IPS DF 6.9 (cell line): ENCODE measurements at places on chromosomes 11 and 22.

DNA sequence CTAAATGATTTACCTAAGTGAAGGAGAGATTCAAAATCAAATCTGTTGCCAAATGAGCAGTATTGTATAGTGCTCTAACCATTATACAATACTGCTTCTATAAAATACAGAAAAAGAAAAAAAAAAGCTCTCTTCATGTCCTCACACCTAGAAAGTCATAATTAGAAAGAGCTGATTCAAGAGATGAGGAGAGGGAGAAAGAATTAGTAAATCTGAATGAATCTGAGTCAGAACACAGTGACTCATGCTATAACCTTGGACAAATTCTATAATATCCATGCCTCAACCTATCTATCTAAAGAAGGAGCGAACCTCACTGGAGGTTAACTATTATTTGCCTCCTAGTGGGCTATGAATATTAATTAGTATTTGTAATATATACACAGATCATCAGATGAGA is 29.4 kb downstream of the AMBRA1 start:
- no peak for DNase-seq

GRCh38 chr11:133726542-133726941 is 118.8 kb downstream of the SPATA19 start:
- no peak for DNase-seq

DNA sequence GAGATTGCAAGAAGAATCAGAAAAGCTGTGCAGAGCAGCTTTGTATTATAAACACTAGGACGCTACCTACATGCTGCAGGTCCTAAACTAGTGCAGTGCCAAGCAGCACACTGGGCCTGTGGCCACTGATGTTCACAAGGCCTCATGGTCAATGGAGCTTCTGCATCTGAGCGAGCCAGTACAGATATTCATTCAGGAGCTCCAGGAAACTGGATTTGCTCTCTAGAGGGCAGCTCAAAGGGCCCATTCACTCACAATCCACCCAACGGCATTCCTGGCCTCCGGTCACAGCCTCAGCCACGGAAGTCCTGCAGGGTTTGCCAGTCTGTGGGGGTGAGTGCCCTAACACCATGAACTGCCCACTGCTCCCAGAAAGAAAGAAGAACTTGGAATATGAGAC is 5.8 kb upstream of the TBC1D10A start:
- DNase-seq, result no peak

GRCh38 chr11:74392256-74392655 is 6.0 kb downstream of the PGM2L1 start:
- DNase-seq, result no peak

DNA sequence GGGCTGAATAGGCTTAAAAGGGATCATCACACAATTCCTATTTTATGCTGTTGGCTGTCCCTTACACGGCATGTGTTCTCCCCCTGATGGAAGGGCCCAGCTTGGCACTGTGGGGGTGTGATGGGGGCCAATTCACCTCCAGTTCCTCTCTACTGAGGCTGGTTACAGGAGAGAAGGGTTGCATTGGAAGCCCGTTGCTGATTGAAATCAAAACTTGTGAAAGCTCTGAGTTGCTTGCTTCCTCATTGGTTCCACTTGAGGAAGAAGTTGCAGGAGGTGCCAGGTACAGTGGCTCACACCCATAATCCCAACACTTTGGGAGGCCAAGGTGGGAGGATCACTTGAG is 13.3 kb upstream of the PRG2 start:
- no peak for DNase-seq

- DNase-seq, result no peak
Observed at GRCh38 chr11:35066783-35067423, 72.1 kb upstream of the CD44 start.

DNA sequence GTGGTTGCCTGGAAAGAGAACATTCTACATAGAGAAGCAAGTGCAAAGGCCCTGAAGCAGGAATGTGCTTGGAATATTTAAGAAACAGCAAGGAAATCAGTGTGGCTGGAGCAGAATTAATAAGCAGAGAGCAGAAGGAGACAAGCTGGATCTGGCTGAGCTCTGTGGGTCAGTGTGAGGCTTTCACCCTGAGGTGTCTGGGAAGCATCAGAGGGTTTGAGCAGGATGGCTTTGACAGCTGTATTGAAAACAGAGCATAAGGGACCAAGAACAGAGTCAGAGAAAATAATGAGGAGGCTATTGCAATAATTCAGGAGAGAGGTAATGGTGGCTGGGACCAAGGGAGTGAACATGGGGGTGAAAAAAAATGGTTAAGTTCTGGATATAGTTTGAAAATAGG is 199.6 kb downstream of the NXPE2 start:
- no peak for DNase-seq

- DNase-seq, result no peak
Observed at GRCh38 chr11:119688356-119688755, 40.6 kb downstream of the NECTIN1 start.

- DNase-seq, result no peak
Observed at GRCh38 chr11:65308281-65308891, 6.3 kb upstream of the CDC42EP2 start.

DNA sequence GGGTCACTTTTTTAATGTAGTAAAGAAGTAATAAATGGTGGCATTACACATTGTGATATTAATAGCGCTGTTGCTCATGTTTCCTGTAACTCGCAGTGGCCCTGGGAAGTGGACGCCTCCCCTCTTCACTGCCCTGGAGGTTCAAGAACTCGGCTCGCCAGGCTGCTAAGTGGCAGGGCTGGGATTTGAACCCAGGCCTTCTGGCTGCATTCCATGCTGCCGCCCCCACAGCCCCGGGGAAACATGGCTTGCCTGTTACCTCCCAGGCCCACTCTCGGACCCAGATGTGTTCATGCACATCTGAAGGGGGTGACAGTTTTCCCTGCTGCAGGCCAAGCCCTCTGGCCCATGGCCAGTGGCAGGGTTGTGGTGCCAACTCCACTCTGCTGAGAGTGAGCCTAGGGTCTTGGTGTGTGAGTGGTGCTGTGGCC is 25.0 kb upstream of the MGAT3 start:
- no peak for DNase-seq

DNA sequence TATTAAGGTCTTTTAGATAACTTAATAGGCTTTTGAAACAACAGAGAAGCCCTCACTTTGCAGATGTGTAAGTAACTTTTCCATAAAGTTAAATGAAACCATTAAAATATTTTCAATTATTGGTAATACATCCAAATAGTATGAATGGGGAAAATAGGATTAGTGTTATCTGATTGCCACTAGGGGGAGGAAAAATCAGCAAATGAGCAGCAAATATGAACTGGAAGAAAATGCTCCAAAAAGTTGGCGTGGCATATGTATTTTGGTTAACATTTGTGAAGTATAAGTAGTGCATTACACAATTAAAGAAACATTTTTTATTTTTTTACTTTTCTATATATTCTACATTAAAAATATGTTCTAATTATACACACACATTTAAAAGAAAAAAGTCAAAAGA is 259.8 kb upstream of the ANO5 start:
- DNase-seq, result no peak

DNA sequence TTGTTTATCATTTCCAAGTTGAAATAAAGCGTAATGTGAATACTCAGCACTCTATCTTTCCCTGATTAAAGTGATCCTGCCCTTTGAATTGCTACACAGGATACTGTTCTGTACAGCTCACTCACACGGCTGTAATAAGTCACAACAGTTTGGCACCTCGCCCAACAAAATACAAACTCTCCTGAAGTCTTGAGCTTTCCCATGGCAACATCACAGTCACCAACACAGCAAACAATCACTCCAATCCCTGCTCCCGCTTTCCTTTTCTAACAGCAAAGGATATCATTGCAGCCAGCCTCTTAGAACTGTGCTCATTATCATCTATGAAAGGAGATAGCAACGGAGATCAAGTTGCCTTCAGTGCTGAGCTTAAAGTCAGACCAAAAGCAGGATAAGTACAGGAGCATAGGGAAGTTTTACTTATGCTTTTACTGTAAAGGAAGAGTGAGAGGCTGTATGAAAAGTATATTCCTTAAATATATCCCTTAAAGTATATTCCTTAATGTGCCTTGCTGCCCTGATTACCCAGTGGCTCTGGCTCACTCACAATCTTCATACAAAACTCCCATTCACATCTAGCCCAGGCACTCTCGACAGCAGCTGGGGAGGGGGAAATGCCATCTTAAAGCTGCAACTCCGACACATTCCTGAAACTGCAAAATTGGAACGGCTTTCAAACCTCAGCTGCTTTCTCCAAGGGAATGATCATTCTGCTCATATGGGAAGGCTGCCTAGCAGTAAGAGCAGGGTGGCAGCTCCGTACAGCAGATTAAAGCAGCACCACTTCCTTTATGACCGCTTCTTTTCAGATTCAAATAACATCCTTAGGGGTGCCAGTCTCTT is 35.8 kb downstream of the MAML2 start:
- no peak for DNase-seq

DNA sequence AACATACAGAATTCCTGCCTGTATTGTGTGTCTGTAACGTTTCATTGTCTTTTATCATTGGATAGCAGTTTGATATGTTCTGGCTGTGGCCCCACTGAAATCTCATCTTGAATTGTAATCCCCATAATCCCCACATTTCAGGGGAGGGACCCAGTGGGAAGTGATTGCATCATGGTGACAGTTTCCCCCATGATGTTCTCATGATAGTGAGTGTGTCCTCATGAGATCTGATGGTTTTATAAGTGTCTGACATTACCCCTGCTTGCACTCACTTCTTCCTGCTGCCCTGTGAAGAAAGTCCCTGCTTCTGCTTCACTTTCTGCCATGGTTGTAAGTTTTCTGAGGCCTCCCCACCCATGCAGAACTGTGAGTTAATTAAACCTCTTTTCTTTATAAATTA is 19.6 kb upstream of the MTMR2 start:
- no peak for DNase-seq

- no peak for DNase-seq
Observed at GRCh38 chr22:27768027-27768653, 33.4 kb downstream of the MN1 start.

- no peak for DNase-seq
Observed at GRCh38 chr22:35556666-35557065, 16.0 kb downstream of the RASD2 start.

DNA sequence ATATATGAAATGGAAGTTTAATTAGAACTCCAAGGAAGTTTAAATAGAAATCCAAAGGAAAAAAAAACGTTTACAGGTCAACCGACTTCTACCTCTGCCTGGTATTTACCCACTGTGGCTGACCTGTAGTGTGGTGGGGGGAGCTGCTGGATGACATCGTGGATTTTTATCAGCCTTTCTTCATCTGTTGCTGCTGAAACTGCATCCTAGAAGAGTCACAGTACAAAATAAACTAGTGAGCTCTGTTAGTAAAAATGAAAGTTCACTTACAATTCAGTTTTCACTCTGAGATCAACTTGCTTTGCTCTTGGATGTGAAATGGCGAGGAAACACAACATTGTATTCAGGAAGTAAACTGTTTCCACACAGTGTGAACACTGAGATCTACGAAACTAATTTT is 43.2 kb upstream of the TP53AIP1 start:
- DNase-seq, result no peak

DNA sequence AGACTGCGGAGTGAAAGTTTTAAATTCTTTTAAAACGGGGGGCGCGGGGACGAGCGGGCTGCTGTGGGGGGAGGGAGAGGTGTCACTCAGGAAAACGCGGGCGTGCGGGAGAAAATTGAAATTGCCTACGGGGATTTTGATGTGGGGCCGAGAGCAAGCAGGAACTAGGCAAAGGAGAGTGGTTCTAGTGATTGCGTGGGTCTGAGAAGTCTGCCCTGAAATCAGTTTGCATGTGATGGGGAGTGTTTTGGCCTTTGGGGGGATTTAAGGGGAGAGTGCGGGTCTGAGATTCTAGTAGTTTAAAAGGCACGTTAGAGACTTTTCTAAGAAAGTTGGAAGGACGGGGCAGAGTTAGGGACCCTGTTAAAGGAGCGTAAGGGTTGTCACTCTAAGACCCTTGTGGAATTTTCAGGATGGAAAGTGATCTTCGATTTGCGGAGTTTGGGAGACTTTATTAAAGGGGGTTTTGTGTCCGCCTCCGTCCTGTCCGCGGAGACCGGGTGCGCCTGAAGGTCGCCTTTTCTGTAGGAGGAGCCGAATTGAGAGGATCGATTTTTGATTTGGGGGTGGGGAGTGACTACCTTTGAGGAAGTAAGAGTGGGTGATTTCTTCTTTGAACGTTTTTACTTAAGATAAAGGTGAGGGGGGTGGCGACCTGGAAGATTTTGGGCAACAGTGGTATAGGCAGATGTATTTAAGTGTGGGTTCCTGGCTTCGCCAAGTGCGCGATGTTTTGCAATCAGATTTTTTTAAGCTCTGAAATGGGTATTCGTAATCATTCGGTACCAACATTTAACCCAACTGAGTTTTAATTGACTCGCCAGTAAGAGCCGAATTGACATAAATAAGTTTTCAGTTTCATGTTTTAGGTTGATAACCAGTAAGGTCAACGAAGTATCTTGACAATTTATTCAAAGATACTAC is 1.1 kb downstream of the EED start:
- no peak for DNase-seq

DNA sequence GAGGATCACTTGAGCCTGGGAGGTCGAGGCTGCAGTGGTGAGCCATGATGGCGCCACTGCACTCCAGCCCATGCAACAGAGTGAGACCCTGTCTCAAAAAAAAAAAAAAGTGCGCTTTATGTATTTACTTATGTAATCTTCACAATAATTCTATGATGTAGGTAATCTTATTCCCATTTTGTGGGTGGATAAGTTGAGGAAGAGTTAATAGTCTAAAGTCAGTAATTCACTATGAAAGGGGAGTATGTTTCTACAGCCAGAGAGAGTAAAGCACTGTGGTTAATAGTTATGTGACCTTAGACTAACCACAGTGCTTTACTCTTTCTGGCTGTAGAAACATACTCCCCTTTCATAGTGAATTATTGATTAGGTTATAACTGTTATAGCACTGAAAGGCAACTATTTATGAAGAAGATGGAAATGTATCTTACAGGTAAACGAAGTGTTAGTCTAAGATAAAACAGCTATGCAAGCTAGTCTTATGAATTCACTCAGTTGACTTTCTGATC is 11.9 kb downstream of the CTR9 start:
- DNase-seq, result no peak

GRCh38 chr11:77619576-77620198 is 17.9 kb downstream of the CLNS1A start:
- peak; percentile 11 for DNase-seq

GRCh38 chr11:117239295-117239694 is 6.8 kb downstream of the RNF214 start:
- no peak for DNase-seq

DNA sequence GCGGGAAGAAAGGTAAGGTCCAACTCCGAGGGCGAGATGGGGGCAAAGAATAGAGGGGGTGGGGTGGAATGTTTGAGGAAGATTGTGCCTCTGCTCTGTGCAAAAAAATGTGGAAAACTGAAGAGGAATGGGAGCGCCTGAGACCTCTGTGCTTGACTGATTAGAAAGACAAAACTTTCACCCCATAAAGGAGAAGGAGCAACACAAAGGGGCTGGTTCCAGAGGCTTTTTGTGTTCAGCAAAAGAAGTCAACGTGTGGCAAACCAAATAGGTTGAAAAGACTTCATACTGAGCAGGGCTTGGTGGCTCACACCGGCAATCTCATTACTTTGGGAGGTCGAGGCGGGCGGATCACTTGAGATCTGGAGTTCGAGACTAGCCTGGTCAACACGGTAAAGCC is 50.8 kb downstream of the GRAMD1B start:
- no peak for DNase-seq
